ENCODE measurements at places on chromosomes 16 and 17.

DNA sequence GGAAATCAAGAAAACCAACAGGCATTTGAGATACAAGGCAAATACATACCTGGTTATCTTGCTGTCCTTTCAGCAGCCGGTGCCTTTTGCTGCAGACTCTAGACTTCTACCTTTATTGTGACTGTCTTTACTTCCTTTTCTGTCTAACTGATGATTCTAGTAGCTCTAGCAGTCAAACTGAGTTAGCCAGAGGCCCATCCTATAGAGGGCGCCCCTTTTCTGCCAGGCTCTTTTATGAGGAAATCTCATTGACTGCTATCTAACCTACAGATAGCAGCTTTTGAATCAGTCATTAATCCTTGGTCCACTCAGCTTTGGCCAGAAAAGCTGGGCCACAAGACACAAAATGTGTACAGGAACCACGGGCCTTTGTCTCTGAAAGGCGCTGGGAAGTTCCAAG, 87.5 kb upstream of the WSB1 start:
- DNase-seq: no peak

DNA sequence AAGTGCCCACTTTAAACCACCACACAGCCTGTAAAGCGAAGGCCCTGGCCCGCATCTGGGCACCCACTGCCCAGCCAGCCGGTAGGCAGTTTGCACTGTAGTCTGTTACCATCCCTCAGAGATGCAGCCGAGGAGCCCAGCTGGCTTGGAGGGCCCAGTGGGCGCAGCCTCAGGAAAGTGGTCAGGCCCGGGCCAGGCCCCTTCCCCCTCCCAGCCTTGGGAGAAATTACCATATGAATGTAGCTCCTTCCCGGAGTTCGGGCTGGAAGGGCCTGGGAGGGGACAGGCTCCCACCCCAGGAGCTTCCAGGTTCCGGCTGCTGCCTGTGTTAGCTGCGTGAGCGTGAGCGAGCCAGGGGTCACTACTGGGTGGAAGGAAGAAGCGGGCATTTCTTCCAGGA, 325.4 kb downstream of the SEC14L1 start:
- DNase-seq: no peak

GRCh38 chr16:66083171-66083570, 283.3 kb upstream of the CDH5 start:
- DNase-seq: no peak

- DNase-seq: no peak
Observed at GRCh38 chr17:80913928-80914821, 77.5 kb upstream of the CHMP6 start.

GRCh38 chr17:30534938-30535921, 58.0 kb downstream of the GOSR1 start:
- DNase-seq: no peak

GRCh38 chr17:51435641-51436091, 175.3 kb downstream of the UTP18 start:
- peak; percentile 41 for DNase-seq

DNA sequence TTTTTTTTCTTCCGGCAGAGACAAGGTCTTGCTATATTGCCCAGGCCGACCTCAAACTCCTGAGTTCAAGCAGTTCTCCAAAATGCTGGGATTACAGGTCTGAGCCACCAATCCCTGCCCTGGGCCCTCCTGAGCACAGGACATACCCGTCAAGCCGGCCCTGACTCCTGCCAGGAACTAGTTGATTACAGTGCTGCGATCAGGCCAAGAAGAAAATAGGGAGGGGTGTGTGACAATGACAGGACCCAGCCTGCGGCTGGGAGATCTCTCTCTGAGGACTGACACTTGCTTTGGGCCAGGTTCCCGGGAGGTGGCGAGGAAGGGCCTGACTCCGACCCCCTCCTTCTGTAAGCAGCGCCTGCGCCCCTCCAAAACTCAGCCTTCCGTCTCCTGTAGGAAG, 276.6 kb downstream of the MRTFB start:
- no peak for DNase-seq

- no peak for DNase-seq
Observed at GRCh38 chr17:39871801-39872200, 3.8 kb downstream of the ZPBP2 start.

DNA sequence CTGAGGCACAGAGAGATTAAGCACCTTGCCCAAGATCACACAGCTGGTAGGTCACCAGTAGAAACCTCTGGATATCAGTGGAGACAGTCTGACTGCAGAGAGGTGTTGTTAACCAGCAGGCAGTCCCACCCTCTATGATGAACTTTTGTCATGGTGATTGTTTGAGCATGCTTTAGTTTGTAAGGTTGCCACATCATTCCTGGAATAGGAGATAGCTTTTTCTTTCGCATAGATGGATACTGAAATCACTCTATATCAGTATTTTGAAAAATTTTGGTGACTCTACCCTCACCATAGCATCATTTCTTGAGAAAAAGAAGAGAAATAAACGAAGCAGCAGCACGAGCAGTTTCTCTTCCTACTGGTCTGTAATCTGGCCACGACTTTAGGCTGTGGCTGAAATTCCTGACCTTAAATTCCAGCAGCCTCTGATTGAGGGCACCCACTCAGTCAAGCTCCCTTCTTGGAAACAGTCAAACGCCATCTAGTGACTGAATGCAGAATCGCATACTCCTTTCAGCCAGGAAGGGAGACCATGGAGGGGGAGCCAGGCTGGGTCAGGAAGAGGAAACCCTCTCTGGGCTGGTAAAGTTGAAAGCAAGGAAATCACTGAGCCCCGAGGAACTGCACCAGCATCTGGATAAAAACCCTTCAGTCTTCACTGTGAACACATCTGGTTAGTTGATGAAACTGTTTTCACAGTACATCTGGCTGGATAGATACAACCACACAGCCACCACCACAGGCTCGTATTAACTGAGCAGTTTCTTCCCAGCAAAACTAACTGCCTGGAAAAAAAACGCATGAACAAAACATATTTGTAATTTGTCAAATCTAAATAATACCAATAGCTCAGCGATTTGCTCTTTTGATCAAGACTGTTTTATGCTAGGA, 108.5 kb upstream of the XYLT1 start:
- DNase-seq: peak; percentile 38

DNA sequence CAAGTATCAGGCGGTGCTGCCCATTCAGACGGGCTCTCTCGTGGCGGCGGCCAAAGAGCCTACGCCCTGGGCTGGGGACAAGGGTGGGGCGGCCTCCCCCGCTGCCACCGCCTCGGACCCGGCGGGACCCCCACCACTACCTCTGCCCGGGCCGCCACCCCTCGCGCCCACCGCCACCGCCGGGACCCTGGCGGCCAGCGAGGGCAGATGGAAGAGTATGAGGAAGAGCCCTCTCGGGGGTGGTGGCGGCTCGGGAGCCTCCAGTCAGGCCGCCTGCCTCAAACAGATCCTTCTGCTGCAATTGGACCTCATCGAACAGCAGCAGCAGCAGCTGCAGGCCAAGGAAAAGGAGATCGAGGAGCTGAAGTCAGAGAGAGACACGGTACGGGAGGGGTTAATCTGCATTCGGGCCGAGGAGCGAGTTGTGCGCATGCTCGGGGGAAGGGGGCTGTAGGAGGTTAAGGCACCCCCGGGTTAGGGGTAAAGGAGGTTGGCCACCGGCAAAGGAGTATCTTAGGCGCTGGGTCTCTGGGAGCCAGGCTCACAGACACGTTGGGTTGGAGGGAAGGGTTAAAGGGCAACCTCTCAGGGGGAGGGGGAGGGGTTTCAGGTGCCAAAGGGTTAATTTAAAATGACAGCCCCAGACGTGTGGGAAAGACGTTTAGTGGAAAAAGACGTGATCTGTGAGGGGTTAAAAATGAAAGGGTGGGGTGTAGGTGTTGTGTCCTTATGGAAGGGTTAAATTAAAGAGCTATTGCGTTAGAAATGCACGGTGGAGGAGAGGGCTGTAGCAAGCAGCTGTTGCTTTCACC, 1.4 kb downstream of the MSL1 start:
- DNase-seq: peak; percentile 42

- DNase-seq: no peak
Observed at GRCh38 chr17:31297090-31297489, at the start of gene OMG. Gene OMG (minus strand): TSS chr17:31297239. CDS start chr17:31296331, 908 bp downstream.

- DNase-seq: no peak
Observed at GRCh38 chr17:67517325-67517724, 140.2 kb downstream of the PITPNC1 start.

Measured in T-helper 9 cell (primary cell).